ENCODE measurements at places on chromosomes 1 and 21. TPM values are rescaled to one million over a fixed set of nuclear protein-coding genes. Genes with fewer than 3 reads are reported as not detected.
A peak's percentile ranks its signal among the peaks of the same experiment; 100 is the strongest.

DNA sequence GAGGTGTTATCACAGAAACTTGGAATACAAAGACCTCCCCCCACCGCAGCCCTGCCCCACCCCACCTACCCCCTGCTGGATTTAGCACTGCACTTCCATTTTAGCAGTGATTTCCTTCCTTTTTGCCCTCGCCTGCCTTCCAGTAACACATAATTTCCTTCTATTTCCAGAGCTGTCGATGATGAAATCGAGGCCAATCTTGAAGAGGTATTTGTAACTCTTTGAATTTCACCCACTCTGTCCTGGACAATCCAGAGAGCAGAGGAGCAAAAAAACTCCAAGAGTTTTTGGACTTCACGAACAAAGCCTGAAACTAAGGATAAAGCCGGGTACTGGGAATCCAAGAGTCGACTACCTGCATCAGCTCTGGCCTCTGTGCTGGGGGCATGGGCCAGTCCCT is 49.1 kb downstream of the CAPN2 start:
- no peak for DNase-seq

GRCh38 chr21:42937960-42938605 is 12.7 kb upstream of the ERVH48-1 start:
- peak; percentile 47 for DNase-seq

- DNase-seq, result no peak
These were observed 37.5 kb upstream of the TTC22 start for GRCh38 chr1:54838565-54839180.

DNA sequence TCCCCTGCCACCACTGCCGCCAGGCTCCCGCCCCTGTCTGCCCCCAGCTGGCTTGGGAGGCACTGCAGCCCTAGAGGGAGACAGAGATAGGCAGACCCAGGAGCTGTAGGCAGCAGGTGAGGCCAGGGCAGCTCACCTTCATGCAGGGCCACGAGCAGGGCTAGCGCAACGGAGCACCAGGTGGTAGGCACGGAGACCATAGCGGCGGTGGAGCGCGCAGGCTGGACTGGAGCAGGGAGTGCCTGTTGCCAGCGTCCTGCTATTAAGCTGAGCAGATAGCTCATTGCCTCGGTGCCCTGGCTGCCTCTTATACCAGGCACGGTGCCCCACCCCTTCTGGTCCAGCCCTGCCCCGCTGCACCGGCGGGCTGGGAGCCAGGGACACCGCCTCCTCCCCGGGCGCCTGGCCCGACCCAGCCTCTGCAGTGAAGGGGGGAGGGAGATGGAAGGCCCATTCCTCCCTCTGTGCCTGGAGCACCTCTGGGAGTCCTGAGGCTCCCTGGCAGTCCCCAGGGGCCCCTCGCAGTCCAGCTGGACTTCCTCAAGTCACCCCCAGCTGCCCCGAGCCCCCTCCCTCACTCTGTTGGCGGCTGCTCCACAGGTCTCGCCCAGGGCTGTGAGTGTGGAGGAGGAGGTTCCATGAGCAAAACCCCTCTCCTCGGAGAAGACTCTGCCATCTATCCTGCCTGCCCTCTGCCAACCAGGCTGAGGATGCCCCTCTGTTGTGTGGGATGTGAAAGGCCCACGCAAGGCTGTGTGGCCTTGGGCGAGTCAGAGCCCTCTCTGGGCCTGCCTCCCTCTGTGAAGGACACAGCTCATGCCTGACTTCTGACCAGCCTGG is at the start of gene EDN2:
TSS of gene EDN2 (minus strand) at position 282 of the 840 bp plus-strand sequence. CDS start at position 200, 82 bp downstream.
- no peak for DNase-seq

Gene KLHL21
- total RNA-seq, result 23.4 TPM

Gene GJC2
- total RNA-seq, result 2.6 TPM

Gene CCDC18
- total RNA-seq, result 6.9 TPM

GRCh38 chr1:236143104-236143948 is 987 bp downstream of the GPR137B start:
- DNase-seq, result no peak
